ENCODE measurements at places on chromosomes 1 and 21. TPM values are rescaled to one million over a fixed set of nuclear protein-coding genes. Genes with fewer than 3 reads are reported as not detected.
A peak's percentile ranks its signal among the peaks of the same experiment; 100 is the strongest.

GBP2 gene
- polyA plus RNA-seq: 0.43 TPM

LCE1C gene
- 1.8 TPM for polyA plus RNA-seq

C1orf115 gene
- 0.72 TPM for polyA plus RNA-seq

PAX7 gene
- polyA plus RNA-seq: not detected

CR1L gene
- polyA plus RNA-seq: not detected

DNA sequence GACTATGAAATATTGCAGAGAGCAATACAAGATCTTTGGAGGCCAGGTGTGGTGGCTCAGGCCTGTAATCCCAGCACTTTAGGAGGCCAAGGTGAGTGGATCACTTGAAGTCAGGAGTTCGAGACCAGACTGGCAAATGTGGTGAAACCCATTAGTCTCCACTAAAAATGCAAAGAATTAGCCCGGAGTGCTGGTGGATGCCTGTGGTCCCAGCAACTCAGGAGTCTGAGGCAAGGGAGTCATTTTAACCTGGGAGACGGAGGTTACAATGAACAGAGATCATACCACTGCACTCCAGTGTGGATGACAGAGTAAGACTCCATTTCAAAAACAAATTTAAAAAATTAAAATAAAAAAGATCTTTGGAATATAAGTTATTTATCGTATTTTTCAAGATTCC is 76.6 kb downstream of the PRKAB2 start:
- no peaks in the 10 kb centered on the region for H3K27me3 ChIP-seq
- no peak overlapping the region for H3K4me3 ChIP-seq
- H3K4me1 ChIP-seq: no peaks in the 10 kb centered on the region
- no peak for DNase-seq

DNA sequence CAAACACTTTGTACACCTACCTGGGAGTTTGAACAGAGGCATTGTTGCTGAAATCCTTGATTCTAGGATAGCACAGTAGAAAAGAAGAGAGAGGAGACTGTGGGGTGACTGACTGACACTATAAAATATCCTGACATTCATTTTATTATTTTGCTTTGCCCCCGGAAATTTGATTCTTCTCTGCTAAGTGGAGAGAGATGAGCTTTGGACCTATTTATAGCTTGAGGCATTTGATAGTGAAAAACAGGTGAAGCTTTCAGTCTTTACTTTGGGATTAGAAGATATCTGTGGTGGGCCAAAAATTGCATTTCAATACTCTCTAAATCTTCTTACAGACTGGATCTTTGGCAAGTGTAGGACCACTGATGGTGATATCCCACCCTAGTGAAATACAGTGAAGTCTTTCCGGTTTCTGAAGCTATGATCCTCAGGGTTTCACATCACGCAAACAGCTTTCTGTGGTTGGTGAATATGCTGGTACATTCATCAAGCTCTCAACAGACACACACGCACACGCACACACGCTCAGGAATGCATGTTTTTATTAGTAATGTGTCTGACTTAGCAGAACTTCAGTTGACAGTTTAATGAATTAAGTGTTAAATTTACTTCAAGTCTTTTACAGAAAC is at the start of gene AMPD1:
Gene AMPD1 (minus strand): TSS at position 117 of the 629 bp plus-strand sequence. CDS start 75 bp downstream, at position 42.
- H3K27me3 ChIP-seq: no peaks in the 10 kb centered on the region
- no peak within 1 kb of the TSS for H3K4me3 ChIP-seq
- H3K27ac ChIP-seq: no peak within 1 kb of the TSS
- no peaks in the 10 kb centered on the region for H3K4me1 ChIP-seq

- H3K4me1 ChIP-seq: peaks cover 13% of the 10 kb centered on the region
- DNase-seq: no peak
- H3K27me3 ChIP-seq: no peaks in the 10 kb centered on the region
Measured at GRCh38 chr1:55064071-55064581, 24.8 kb downstream of the PCSK9 start.

GRCh38 chr1:91697416-91697815 is 188.5 kb downstream of the TGFBR3 start:
- DNase-seq: no peak
- H3K4me1 ChIP-seq: no peaks in the 10 kb centered on the region
- H3K4me3 ChIP-seq: no peak overlapping the region
- no peaks in the 10 kb centered on the region for H3K27me3 ChIP-seq
- no peak overlapping the region for H3K27ac ChIP-seq

DNA sequence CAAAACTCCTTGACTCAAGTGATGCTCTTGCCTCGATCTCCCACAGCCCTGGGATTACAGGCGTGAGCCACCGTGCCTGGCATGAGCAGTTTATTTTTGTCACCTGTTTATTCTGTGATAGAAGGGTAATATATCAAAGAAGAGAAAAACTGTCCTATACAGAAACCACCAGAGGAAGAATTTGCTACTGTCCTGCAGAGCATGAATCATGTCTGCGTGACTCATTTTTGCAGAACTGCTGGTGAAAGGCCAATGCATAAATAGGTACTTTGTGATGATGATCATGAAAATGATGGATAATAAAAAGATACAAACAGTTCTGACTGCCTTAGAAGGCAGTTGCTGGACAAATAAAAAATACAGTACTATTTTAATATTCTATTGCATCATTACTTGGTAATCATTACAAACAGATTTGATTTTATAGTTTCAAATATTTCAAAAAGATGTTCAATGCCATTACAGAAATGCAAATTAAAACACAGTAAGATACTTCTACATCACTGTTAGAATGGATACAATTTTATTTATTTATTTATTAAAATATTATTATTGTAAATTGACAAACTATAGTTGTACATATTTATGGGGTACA is 26.5 kb downstream of the RIPPLY3 start:
- H3K36me3 ChIP-seq: no peaks in the 10 kb centered on the region
- no peak overlapping the region for H3K4me3 ChIP-seq
- no peaks in the 10 kb centered on the region for H3K4me1 ChIP-seq
- no peak overlapping the region for H3K27ac ChIP-seq
- no peaks in the 10 kb centered on the region for H3K27me3 ChIP-seq
- no peak for DNase-seq

- no peaks in the 10 kb centered on the region for H3K27me3 ChIP-seq
- H3K27ac ChIP-seq: no peak overlapping the region
- DNase-seq: no peak
- H3K36me3 ChIP-seq: no peaks in the 10 kb centered on the region
- no peak overlapping the region for H3K4me3 ChIP-seq
Measured at GRCh38 chr1:231850786-231851185, 224.2 kb downstream of the DISC1 start.

GRCh38 chr1:208149213-208149612 is 95.0 kb downstream of the PLXNA2 start:
- no peak overlapping the region for H3K27ac ChIP-seq
- peaks cover 2% of the 10 kb centered on the region for H3K36me3 ChIP-seq
- no peak for DNase-seq
- no peaks in the 10 kb centered on the region for H3K4me1 ChIP-seq

DNA sequence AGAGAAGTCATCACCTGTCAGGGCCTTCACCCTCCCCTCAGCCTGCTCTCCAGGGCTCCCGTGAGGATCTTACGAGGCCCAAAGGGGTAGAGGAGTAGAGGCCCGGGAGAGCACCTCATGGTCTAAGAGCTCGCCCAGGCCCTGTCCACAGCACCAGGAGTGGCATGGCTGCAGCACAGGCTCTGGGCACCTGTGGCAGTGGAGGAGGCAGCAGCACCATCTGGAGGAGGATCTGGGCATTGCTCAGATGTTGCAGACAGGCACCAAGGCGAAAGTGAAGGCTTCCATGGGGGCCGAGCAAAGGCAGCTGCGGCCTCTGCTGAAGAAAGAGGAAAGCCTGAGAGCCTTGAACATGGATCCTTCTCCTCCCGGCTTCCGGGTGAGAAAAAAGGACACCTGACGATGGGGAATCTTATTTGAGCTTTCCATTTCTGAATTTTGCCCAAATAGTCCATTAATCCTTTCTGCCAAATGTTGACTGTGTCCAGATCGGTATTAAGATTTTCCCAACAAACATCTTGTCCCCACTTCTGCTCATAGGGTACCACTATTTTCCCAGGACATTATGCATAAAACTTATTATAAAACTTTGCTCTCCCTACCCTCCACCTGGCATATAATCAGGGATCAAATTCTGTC is 604.7 kb downstream of the PTPRC start:
- H3K27me3 ChIP-seq: no peaks in the 10 kb centered on the region
- no peak overlapping the region for H3K27ac ChIP-seq
- DNase-seq: no peak
- peaks cover 10% of the 10 kb centered on the region for H3K4me1 ChIP-seq
- no peaks in the 10 kb centered on the region for H3K36me3 ChIP-seq

- no peak overlapping the region for H3K27ac ChIP-seq
- no peak for DNase-seq
- peaks cover 12% of the 10 kb centered on the region for H3K4me1 ChIP-seq
Measured at GRCh38 chr1:222910699-222911098, 95.9 kb downstream of the DISP1 start.

DNA sequence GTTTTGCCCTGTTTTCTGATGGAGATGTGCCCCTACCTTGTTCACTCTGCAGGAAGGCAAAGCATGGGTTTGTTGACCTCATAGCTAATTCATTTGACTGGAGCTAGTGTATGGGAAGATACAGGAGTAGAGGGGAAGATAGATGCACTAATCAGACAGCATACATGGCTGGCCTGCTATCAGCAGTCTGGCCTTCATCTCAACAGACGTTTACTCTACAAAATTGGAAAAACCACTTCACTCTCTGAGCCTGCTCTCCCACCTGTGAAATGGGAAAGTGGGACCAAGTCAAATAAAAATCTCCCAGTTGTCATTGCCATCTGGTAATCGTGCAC is 235.2 kb upstream of the RAB4A start:
- no peaks in the 10 kb centered on the region for H3K27me3 ChIP-seq
- H3K27ac ChIP-seq: no peak overlapping the region
- no peaks in the 10 kb centered on the region for H3K36me3 ChIP-seq
- no peak overlapping the region for H3K4me3 ChIP-seq
- DNase-seq: no peak
- H3K4me1 ChIP-seq: peaks cover 9% of the 10 kb centered on the region

GRCh38 chr1:25809283-25809926 is 9.4 kb downstream of the SELENON start:
- no peak overlapping the region for H3K27ac ChIP-seq
- H3K36me3 ChIP-seq: peaks cover 24% of the 10 kb centered on the region
- H3K4me3 ChIP-seq: no peak overlapping the region
- DNase-seq: no peak

- no peaks in the 10 kb centered on the region for H3K4me1 ChIP-seq
- H3K27me3 ChIP-seq: no peaks in the 10 kb centered on the region
- H3K27ac ChIP-seq: no peak overlapping the region
Measured at GRCh38 chr1:7842517-7842916, 10.3 kb downstream of the UTS2 start.

DNA sequence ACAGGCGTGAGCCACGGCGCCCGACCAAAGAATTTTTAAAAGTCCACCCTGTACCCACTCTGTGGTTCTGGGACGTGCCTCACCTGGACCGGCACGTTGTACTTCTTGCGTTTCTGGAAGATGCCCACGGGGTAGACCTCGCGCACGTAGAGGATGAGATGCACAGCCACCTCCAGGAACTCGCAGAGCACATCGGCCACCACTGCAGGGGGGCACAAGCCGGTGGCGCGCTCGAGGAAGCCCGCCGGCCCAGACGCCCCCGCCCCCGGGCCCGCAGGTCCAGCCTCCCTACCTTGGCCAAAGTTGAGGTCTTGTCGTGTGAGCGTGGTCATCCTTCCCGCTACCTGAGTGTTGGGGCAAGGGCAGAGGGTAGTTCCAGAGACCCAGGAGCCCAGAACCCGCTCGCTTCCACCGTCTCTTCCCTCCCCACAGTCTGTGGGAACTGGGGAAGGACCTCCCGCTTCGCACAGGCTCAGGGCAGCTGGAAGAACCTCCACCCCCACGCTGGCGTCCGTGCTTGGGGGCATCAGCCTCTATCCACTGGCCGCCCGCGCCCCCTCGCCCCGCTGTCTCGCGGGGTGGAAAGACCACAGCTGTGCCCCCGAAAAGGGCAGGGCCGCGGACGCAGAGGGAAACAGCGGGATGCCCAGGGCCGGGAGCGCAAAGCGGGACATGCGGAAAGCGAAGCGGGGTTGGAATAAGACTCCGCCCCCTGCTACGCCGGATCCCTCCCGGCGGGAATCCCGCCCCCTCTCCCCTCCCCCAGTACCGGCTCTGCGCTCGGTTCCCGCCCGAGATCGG is 478 bp downstream of the MAD2L2 start:
- H3K27ac ChIP-seq: peak overlapping the region; percentile 31
- DNase-seq: no peak
- H3K36me3 ChIP-seq: peaks cover 2% of the 10 kb centered on the region
- peak overlapping the region; percentile 87 for H3K4me3 ChIP-seq

DNA sequence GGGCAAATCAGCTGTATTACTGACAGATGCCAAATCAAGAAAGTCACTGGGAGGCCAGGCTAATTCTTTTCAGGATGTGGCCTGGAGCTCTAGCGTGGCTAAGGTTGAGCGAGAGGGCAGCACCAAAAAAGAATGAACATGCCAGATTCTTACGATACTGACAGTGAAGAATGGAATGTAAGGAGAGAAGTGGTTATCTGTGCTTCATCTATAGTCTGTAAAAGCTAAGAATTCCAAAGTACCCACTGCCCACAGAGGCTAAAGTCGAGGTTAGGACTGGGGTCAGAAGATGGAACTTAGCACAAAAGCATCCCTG is 32.7 kb downstream of the TFAP2E start:
- DNase-seq: no peak
- no peak overlapping the region for H3K4me3 ChIP-seq
- peaks cover 7% of the 10 kb centered on the region for H3K4me1 ChIP-seq
- H3K27ac ChIP-seq: no peak overlapping the region
- H3K27me3 ChIP-seq: no peaks in the 10 kb centered on the region
- H3K36me3 ChIP-seq: peaks cover 17% of the 10 kb centered on the region

DNA sequence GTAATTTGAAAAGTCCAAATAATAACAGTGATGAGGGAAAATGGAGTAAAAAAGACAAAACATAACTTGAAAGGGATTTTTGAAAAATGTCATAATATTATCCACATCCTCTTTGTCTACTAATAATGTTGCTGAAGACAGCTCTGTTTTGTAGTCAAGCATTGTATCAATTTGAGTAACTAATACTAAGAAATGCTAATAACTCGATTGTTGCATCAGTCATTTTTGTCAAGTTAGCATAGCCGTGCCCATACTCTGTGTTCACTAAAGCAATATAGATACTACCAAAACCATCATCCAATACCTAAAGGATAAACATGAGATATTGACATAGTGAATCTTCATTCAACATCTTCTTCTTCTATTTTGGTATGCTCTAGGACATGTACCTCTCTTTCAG is 17.3 kb downstream of the PDC start:
- no peaks in the 10 kb centered on the region for H3K36me3 ChIP-seq
- no peak overlapping the region for H3K27ac ChIP-seq
- H3K4me1 ChIP-seq: peaks cover 14% of the 10 kb centered on the region
- no peaks in the 10 kb centered on the region for H3K27me3 ChIP-seq
